ENCODE measurements at places on chromosomes 5 and 9. TPM values are rescaled to one million over a fixed set of nuclear protein-coding genes. Genes with fewer than 3 reads are reported as not detected.

Gene GMCL2
- not detected for total RNA-seq

Gene MLANA
- total RNA-seq: not detected

Gene MARVELD2
- 26.1 TPM for total RNA-seq

Gene ADAMTSL1
- total RNA-seq: 0.28 TPM

Gene PIP5K1B
- total RNA-seq: 0.28 TPM

Gene TYRP1
- total RNA-seq: not detected

Gene ESM1
- 0.56 TPM for total RNA-seq

Gene LOX
- 3.4 TPM for total RNA-seq

Gene GFPT2
- total RNA-seq: 3.9 TPM

Gene GALT
- total RNA-seq: 15.4 TPM

Gene NR5A1
- total RNA-seq: not detected

Gene ADRB2
- total RNA-seq: 29.5 TPM

Gene SLC1A3
- total RNA-seq: 2.7 TPM

Gene SARDH
- 0.21 TPM for total RNA-seq

Gene BDP1
- total RNA-seq: 10.0 TPM

Gene SPINK4
- not detected for total RNA-seq

Gene UQCRQ
- total RNA-seq: 288 TPM

Gene ZNF484
- total RNA-seq: 4.9 TPM

Gene PCDHA1
- 0.14 TPM for total RNA-seq

Gene IFNA13
- not detected for total RNA-seq

Gene RORB
- not detected for total RNA-seq

Gene TESK1
- total RNA-seq: 10.0 TPM

Gene C1QTNF3
- 0.92 TPM for total RNA-seq

Gene BOD1
- 46.4 TPM for total RNA-seq

Gene POMT1
- total RNA-seq: 29.0 TPM

Data from airway epithelial cell (primary cell).